ENCODE measurements at places on chromosomes 7 and 10. TPM values are rescaled to one million over a fixed set of nuclear protein-coding genes. Genes with fewer than 3 reads are reported as not detected.

GRCh38 chr10:107931808-107932207 lies 767.3 kb upstream of the SORCS1 start:
- no peak for DNase-seq

DNA sequence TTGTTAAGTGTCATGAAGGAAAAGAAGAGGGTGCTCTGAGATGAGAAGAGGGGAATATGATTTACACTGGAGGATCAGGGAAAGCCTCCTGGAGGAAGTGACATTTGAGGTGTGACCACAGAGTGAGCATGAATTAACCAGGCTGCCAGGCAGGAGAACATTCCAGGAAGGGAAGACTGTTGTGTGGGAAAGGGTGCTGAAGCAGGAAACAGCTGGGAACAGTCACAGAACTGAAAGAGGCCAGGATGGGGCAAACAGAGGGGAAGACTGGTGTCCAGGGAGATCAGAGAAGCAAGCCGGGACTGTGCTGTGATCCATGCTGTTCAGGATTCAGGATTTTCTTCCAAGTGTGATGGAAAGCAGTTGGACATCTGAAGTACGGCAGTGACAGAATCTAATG lies 14.9 kb downstream of the HIPK2 start:
- no peak for DNase-seq

GRCh38 chr10:13803566-13804554 lies 217.1 kb downstream of the PRPF18 start:
- no peak for DNase-seq

DNA sequence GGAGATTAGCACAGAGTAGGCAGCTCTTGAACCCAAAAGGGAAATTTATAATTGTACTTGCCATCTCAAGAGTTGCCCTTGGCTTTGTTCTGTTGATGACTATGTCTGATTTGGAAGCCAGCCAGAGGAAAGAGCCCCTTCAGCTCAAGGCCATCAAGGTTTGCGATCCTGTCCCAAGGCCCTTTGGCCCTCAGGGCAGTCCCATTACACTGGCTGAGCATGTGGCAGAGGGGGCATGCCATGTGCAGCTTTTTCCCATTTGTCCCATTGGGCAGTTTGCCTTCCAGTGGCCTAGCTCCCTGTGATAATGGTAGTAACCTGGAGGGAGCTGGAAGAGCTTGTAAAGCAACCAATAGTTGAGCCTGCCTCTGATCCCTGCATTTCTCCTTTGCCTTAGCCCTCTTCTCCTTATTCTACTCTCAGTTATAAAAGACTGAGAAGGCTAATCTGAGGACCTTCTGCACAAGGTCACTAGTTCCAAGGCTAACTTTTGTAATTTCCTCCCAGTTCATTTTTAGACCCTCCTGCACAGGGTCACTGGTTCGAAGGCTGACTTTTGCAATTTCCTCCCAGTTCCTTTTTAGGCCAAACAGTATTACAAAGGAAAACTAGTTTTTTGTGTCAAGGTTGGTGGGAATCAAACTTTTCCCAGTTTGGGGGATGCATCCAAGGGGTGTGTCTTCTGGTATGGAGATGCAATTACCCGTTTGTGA lies 31.0 kb upstream of the ARHGAP12 start:
- no peak for DNase-seq

DNA sequence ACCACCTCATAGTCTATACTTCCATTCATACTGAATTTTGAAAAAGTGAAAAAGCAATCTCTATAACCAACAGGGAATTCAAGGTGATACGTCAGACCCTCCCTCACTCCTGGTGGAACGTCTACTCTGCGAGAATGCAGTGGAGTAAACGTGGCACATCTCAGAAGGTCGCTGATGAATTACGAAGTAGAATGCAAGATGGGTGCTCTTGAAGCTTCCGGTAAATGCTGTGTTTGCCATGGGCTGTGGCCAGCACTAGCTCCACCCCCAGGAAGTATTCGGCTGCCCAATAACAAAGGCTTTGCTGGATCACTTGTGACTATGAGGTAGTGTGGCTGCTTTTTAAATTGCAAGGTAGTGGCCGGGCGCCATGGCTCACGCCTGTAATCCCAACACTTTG lies 226.0 kb downstream of the PRPF18 start:
- DNase-seq, result no peak

- DNase-seq, result no peak
Measured at GRCh38 chr10:58756130-58756719, 243.6 kb downstream of the BICC1 start.

DNA sequence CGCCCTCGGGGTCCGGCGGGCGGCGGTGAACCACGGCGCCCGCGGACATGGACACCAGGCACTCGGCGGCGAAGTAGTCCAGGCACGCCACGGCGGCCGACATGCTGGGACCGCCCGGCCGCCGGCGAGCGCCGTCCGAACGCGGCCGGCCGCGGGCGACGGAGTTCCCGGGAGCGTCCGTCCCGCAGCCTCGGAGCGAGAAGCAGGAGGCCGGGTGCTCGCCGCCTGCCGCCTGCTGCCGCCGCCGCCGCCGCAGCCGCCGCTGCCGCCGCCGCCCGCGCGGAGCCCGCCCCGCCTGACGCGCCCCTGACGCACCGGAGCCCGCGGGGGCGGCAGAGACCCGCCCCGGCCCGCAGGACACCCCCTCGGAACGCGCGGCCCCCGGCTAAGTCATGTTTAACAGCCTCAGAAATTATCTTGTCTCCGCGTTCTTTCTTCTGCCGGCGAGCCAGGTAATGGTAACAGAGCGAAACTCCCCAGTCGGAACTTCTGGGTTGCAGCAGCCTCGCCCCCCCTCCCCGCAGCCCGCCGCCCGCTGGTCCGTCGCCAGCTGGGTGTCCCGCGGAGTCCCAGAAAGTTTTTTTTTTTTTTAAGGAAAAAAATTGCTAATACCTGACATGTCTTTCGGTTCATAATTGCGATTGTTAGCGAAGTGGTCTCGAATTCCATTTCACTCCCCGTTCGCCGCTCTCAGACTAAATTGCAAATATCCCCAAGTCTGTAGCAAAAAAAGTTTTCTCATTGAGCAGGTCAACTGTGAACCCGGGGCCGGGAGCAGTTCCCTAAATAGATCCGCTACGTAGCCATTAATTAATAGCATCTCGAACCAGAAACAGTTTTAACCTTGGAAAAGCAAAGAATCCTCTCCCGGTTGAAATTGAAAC lies at the start of gene KLF14:
KLF14 (minus strand) TSS at position 277 of the 884 bp plus-strand sequence; CDS start at position 103, 174 bp downstream.
- peak; percentile 72 for DNase-seq

DNA sequence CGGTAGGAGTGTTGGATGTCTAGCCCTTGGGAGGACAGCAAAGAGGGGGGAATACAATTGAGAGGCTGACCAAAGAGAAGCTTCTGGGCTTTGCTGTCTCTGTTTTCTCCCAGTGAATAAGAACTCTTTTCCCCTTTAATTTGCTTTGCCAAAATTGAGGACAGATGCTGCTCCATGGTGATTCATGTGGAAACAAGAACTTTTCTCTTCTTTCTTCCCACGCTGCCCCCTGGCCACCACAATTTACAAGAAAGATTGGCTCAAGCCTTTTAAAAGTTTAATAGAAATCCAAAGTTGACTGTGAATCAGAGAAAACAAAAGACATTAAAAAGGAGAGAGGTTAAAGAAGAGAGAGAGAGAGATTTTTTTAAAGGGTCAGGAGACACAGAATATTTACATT lies 49.0 kb downstream of the PRR15 start:
- no peak for DNase-seq

GRCh38 chr7:107167483-107168232 lies 1.1 kb upstream of the HBP1 start:
- no peak for DNase-seq

The DOCK4 gene
- 9.9 TPM for total RNA-seq

The PILRB gene
- total RNA-seq, result 13.3 TPM

The TMEM236 gene
- total RNA-seq, result 1.0 TPM

The ADAM8 gene
- 2.2 TPM for total RNA-seq

The C10orf105 gene
- total RNA-seq, result not detected

The EEPD1 gene
- total RNA-seq, result 51.3 TPM

The RARRES2 gene
- total RNA-seq, result 17.9 TPM

All from psoas muscle (tissue), 8 donors.